IPS DF 6.9 (cell line): ENCODE measurements at places on chromosomes 5 and 9.
A peak's percentile ranks its signal among the peaks of the same experiment; 100 is the strongest.

- H3K4me1 ChIP-seq, result no peaks in the 10 kb centered on the region
- no peak overlapping the region for H3K4me3 ChIP-seq
- no peaks in the 10 kb centered on the region for H3K36me3 ChIP-seq
- DNase-seq, result no peak
These were observed 5.9 kb downstream of the FAM163B start for GRCh38 chr9:133603135-133603927.

DNA sequence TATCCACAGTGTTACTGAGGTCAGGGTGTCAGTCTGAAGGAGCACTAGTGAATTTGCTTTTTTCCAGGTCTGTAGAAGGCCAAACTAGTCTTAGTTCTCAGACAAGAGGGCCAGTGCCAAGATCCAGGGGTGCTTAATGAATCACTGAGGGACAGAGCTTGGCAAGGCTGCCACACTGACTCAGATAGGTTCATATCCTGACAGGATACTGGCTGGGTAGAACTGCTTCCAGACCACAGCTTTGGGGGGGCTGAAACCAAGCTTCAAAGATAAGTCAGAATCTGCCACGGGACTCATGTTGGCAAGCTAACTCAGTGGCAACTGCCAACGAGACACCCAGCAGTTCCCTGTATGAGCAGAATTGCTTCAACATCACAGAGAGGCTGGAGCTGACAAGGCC is 1125.4 kb downstream of the EFNA5 start:
- no peaks in the 10 kb centered on the region for H3K27me3 ChIP-seq
- H3K4me1 ChIP-seq, result no peaks in the 10 kb centered on the region

GRCh38 chr5:172437445-172438318 is 16.6 kb downstream of the SH3PXD2B start:
- H3K27me3 ChIP-seq, result no peaks in the 10 kb centered on the region
- no peak overlapping the region for H3K4me3 ChIP-seq
- no peak overlapping the region for H3K27ac ChIP-seq
- H3K36me3 ChIP-seq, result peaks cover 3% of the 10 kb centered on the region; the same call in 1 of the 2 replicates
- no peaks in the 10 kb centered on the region for H3K4me1 ChIP-seq
- no peak for DNase-seq

- H3K27ac ChIP-seq, result no peak overlapping the region
- no peak overlapping the region for H3K4me3 ChIP-seq
- no peaks in the 10 kb centered on the region for H3K4me1 ChIP-seq
- H3K27me3 ChIP-seq, result peaks cover 14% of the 10 kb centered on the region
These were observed 28.7 kb downstream of the GFRA3 start for GRCh38 chr5:138245717-138246116.

DNA sequence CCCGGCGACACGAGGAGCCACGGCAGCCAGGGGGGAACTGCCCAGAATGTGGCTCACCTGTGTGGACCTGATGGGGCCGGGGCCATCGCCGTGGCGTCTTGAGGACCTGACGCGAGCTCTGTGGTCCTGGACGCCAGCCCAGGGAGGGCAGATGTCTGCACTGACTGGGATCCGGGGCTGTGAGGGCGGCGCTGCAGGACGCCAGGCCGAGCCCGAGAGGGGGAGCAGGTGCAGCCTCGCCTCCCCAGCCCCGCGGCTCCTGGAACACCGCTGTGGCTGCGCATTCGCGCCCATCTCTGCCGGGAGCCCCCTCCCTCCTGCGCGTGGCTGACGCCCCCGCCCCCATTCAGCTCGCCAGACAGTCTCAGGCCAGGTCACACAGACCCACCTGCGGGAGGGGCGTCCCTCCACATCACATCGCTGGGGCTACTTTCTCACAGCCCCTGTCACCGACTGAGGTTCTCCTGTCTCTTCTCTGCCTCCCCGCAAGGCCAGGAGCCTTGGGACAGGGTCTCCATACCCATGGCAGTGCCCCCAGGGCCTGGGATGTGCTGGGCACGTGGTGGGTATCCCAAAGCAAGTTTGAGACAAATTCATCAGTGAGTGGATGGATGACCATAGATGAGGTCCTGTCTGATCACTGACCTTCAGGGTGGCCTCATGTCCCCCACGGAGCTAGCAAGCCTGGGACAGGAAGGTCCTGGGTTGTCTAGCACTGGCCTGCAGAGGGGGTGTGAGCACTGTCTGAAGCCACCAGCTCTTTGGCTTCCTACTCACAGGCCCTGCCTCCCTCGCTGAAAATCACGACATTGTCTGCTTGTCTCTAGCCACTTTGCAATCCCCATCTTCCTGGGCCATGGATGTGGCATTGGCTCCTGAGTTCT is 47.3 kb downstream of the RASGEF1C start:
- no peak overlapping the region for H3K27ac ChIP-seq
- no peak for DNase-seq
- no peaks in the 10 kb centered on the region; the same call in 1 of the 2 replicates for H3K36me3 ChIP-seq
- H3K4me3 ChIP-seq, result no peak overlapping the region
- no peaks in the 10 kb centered on the region for H3K27me3 ChIP-seq

GRCh38 chr5:173565491-173566072 is 50.9 kb downstream of the BOD1 start:
- H3K27me3 ChIP-seq, result no peaks in the 10 kb centered on the region; the same call in 1 of the 2 replicates
- DNase-seq, result no peak
- no peak overlapping the region for H3K4me3 ChIP-seq
- no peaks in the 10 kb centered on the region for H3K36me3 ChIP-seq
- no peak overlapping the region for H3K27ac ChIP-seq
- H3K4me1 ChIP-seq, result no peaks in the 10 kb centered on the region

GRCh38 chr9:34254141-34254913 is 74.7 kb downstream of the KIF24 start:
- no peak overlapping the region for H3K4me3 ChIP-seq
- DNase-seq, result no peak
- H3K27ac ChIP-seq, result no peak overlapping the region
- no peaks in the 10 kb centered on the region for H3K4me1 ChIP-seq

DNA sequence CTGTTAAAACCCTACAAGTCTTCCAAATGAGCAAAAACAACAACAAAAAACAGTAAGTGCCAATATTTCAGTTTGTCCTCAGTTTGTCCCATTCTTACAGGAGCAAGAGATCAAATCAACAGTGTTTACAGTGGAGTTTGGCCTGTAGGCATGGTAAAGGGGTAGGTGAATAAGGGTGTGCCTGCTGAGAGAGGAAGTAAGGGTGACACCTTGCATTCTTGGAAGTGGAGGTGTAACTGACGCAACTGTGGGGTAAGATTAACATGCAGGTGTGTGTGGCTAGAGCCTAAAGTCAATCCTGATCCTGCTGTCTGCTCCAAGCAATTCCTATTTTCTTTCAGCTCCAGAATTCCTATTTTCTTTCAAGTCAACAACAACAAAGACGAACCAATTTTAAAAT is 43.4 kb downstream of the PFDN1 start:
- H3K27ac ChIP-seq, result no peak overlapping the region
- no peaks in the 10 kb centered on the region for H3K4me1 ChIP-seq
- DNase-seq, result no peak
- H3K4me3 ChIP-seq, result no peak overlapping the region

DNA sequence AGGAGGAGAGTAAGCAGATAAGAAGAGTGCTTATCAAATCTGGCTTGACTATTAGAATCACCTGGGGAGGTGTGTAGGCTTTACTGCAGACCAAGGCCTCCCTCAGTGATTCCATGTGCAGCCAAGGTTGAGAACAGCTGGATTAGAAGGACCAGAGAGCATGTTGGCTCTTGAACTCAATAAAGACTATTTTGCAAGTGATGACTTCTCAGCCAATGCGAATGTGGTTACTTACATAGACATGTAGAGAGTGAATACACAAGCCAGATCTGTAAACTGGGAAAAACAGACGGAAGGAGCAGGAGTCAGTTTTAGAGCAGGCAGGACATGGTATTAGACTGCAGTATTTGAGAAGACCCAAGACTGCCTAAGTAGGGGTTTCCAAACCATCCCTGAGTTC is 48.5 kb downstream of the MAMDC2 start:
- no peak for DNase-seq
- no peaks in the 10 kb centered on the region for H3K27me3 ChIP-seq
- H3K36me3 ChIP-seq, result no peaks in the 10 kb centered on the region

GRCh38 chr5:120108586-120109248 is 355.4 kb upstream of the PRR16 start:
- H3K4me3 ChIP-seq, result no peak overlapping the region
- no peak overlapping the region for H3K27ac ChIP-seq
- H3K36me3 ChIP-seq, result no peaks in the 10 kb centered on the region
- no peaks in the 10 kb centered on the region for H3K27me3 ChIP-seq

DNA sequence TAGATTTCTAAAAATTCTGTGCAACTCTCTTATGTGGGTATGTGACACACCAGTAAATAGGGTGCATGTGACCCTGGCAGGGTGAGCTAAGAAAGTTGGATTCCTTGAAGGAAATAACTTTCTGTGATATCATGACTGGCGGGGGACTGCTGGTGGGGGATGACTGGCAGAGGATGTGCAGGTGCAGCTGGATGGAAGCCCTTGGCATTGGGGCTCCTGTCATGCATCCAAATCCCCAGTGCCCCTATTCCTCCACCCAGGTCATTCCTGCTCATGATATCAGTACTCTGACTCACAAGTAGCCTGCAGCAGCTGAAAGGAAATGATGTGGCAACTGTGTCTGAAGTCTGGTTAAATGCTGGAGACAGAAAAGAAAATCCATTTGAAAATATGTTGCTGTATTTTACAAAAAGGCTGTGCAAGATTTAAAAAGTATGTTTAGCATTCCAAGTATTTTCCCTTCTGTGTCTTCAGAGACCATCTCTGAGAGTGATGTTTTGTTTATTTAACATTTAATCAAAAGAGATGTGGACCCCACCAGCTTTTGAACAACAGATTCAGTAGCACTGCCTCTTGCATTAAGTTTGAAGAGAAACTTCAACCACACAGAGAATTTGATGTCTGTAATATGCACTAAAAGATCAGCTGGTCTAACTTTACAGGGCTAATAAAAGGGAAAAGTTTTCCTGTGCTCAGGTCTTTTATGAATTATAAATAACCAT is 17.9 kb upstream of the ZSWIM6 start:
- H3K27ac ChIP-seq, result no peak overlapping the region
- DNase-seq, result no peak
- peaks cover 2% of the 10 kb centered on the region; the same call in 1 of the 2 replicates for H3K27me3 ChIP-seq
- H3K36me3 ChIP-seq, result no peaks in the 10 kb centered on the region
- no peak overlapping the region for H3K4me3 ChIP-seq

DNA sequence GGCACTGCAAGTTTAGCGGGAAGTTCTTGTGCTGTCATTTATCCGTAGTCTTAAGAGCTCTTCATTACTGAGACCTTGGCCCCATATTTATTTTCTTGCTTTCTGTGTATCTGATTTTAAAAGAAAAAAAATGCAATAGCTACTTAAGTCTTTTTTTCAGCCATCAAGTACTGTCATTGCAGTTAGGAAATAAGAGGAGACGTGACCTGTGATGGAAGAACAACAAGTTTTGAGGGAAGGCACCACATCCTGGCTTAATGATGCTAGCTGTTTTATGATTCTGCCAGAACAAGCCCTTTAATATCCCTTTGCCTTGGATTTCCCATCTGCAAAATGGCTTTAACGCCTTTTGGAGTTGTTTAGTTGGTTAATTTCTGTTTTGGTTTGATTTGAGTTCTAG is 3.8 kb downstream of the RGMB start:
- H3K4me1 ChIP-seq, result no peaks in the 10 kb centered on the region
- H3K4me3 ChIP-seq, result no peak overlapping the region
- H3K36me3 ChIP-seq, result peaks cover 3% of the 10 kb centered on the region; the same call in 1 of the 2 replicates
- no peak overlapping the region for H3K27ac ChIP-seq
- DNase-seq, result no peak

- no peaks in the 10 kb centered on the region for H3K27me3 ChIP-seq
- peaks cover 9% of the 10 kb centered on the region; the same call in 1 of the 2 replicates for H3K36me3 ChIP-seq
- DNase-seq, result no peak
- H3K4me1 ChIP-seq, result no peaks in the 10 kb centered on the region
- no peak overlapping the region for H3K27ac ChIP-seq
These were observed 1.3 kb downstream of the ZNF131 start for GRCh38 chr5:43121913-43122484.

- peaks cover 5% of the 10 kb centered on the region; the same call in 1 of the 2 replicates for H3K36me3 ChIP-seq
- no peak overlapping the region for H3K27ac ChIP-seq
- no peak for DNase-seq
- H3K4me3 ChIP-seq, result no peak overlapping the region
- H3K4me1 ChIP-seq, result no peaks in the 10 kb centered on the region
These were observed 56.2 kb downstream of the CLINT1 start for GRCh38 chr5:157802736-157803135.

GRCh38 chr9:136886610-136887597 is 588 bp downstream of the TRAF2 start:
- H3K4me3 ChIP-seq, result peak overlapping the region; percentile 80
- no peak for DNase-seq
- H3K4me1 ChIP-seq, result peaks cover 2% of the 10 kb centered on the region; the same call in 1 of the 2 replicates
- H3K27me3 ChIP-seq, result no peaks in the 10 kb centered on the region

DNA sequence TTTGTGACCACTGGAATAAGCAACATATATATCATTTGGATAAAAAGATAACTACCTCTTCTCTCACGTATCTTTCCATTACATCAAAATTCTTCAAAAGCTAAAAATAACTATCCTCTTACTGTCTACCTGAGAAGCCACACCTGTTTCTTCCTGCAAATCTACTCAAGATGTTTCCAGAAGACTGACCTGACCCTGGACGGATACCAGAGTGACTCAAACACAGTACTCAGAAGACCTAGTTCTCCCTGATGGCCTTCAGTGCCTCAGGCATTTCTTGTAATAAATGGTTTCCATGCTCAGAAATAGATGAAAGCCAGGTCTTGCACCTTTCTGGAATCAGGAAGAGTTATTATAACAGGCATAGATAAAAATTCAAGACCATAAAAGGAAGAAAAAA is 245.9 kb upstream of the PIK3R1 start:
- no peaks in the 10 kb centered on the region for H3K36me3 ChIP-seq
- H3K4me1 ChIP-seq, result no peaks in the 10 kb centered on the region
- DNase-seq, result no peak
- H3K27ac ChIP-seq, result no peak overlapping the region

DNA sequence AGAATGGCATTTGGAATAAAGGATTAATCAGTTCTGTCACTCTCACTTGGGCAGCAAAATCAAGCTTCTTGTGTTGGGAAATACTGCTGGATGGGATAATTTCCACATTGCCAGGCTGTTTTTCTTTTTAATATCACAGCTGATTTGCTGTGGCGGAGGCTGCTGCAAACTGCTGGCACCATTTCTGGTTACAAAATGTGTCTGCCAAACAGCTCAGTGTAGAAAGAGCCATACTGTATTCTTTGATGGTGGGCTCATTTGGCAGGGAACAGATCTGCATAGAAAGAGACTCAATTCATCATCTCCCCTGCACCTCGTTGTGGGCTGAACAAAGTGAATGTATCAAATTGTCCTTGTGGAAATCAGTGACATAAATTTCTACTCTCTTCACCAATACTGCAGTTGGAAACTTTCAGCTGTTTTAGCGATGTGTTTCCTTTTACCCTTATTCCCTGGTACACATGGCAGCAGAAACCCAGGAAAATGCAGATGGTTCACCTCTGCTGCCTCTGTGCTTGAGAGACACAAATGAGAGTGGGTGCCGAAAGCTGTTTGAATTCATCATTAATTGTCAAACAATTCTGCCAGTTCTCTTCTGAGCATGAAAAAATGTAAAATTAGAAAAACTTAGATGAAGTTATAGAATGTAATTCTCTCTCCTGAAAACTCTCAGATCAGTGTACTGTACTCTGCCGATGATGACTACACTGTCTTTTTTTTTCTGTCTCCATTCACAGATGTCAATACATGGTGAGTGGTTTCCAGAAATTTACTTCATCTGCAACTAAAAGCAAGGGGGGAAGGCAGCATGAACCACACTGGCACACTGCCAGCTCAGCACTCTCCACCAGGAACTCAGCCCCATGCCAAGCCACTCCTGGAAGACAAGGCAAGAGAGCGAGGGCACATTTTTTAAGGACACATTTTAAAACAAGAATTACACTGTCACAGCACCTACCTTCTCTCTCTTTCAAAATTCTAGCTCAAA is 75.0 kb downstream of the HMHB1 start:
- H3K4me1 ChIP-seq, result no peaks in the 10 kb centered on the region
- no peaks in the 10 kb centered on the region for H3K27me3 ChIP-seq
- no peak for DNase-seq
- H3K4me3 ChIP-seq, result no peak overlapping the region
- no peak overlapping the region for H3K27ac ChIP-seq
